ENCODE measurements at places on chromosomes 1 and 21. TPM values are rescaled to one million over a fixed set of nuclear protein-coding genes. Genes with fewer than 3 reads are reported as not detected.

DNA sequence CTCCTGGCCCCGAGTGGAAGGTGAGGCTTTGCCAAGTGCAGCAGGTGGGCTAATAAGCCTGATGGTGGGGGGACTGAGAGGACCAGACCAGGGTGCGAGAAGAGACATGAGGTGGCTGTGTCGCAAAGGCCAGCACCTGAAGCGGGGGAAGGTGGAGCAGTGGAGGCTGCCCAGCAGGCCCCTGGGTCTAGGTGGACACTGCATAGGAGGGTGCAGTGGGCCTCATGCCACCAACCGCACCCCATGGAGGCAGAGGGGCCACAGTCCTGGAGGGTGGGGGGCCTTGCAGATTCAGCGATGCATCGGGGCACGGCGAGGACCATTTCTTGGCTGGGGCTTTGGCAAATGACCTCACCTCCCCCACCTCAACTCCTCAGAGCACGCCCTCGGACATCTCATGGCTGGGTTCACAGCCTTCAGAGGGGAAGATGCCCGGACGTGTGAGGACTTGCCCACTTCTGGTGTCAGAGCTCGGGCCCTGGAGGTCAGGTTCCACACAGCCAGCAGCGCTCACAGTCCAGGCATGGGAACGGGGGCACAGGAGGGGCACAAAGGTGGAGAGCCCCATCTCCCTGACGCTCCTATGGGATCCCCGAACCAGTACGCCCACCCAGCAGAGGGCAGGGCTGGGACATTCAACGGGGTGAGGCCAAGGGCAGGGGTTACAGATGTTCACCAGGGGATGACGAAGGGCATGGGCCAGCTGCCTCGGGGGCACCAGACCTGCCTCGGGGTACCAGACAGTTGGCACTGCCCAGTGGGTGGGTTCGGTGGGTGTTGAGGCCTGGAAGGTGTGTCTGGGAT is 35.4 kb downstream of the UBE2G2 start:
- DNase-seq: no peak

DNA sequence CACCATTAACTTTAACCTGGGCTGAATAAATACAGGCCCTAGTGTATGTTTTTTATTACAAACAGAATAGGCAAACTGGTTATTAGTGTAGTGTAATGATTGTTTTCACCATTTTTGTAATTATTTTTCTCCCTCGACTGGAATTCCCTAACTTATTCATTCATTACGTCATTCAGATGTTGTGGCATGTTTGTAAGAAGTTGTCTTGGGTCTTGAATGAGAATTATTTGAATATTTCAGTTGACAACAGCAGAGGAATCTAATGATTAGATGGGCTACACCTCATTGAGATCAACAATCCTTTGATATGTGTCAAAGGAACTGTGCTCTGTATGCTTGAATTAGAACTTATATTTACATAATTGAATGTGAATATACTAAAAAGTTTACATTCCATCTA is 12.8 kb downstream of the XCL1 start:
- DNase-seq: no peak

GRCh38 chr21:18041012-18041411 is 203.6 kb upstream of the CHODL start:
- no peak for DNase-seq

DNA sequence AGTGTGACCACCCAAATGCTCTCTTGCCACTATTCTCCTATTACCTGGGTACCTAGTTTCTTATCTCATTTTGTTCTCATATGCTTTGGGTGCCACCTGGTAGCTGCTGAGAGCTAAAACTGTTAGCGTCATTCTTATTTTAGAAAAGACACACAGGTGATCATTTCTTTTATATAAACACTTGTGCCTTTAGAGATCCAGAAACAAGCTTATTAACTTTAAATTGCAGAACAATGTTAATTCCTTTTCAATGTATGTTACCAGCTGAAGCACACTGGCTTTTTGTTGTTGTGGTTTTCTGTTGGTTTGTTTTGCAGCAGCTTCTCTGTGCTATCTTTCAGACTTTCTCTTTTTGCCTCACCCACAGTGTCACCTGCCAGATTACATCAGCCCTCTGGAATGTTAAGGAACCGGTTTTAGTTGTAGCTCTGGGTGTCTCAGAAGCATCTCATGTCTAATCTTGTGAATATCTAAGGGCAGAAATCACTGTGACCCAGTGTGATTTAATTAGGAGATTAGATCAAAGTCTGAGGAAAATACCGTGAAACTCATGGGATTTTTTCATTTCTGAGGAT is 43.4 kb upstream of the SLC19A2 start:
- no peak for DNase-seq

- peak; percentile 52 for DNase-seq
Observed at GRCh38 chr1:116769104-116769452, 14.8 kb downstream of the CD2 start.

DNA sequence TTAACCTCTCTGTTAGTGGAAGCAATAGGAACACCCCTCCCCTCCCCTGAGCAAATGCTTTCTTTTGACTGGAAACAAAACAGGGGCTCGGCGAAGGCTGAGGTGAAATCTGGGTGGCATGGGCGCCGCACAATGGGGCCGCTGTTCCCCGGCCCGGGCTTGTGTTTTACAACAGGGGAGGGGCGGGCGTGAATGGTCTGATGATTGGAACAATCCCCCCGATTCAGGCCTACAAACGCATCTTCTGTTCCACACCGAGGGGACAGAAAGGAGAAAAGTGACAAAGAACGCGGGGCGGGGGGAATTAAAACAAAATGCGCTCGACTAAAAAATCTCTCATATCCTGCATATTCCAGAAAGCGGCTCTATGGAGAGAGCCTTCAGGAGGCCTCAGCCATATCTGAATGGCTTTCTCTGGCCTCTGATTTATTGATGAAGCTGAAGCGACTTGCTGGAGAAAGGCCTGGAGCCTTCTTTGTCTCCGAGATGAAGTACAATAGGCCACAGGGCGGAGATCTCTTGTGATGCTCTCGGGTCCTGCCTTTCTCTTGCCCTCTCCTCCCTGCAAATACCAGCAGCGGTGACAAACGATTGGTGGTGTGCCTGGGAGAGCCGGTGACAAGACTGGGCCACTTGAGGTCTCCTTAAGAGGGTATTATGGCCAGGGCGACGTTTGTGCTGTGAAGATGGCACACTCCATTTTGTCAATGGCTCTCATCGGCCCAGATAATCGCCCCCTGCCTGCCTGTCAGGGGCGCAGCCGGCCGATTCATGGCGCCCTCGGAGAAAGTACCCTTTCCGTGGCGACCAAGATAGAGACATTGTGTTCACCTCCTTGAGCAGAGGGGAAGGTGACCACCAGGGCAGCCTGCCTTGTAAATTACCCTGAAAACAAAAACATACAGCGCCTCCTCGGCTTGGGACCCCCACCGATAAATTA is 47.1 kb upstream of the OLIG2 start:
- no peak for DNase-seq

GRCh38 chr1:219837274-219837993 is 90.9 kb downstream of the SLC30A10 start:
- no peak for DNase-seq

GRCh38 chr1:204325944-204326343 is 33.8 kb downstream of the PLEKHA6 start:
- DNase-seq: no peak

The PTAFR gene
- total RNA-seq: 0.38 TPM

The RRP15 gene
- total RNA-seq: 10.3 TPM

The PSMB4 gene
- total RNA-seq: 280 TPM

The FCGR1A gene
- total RNA-seq: 1.1 TPM
